ENCODE measurements at places on chromosomes 12 and 14. TPM values are rescaled to one million over a fixed set of nuclear protein-coding genes. Genes with fewer than 3 reads are reported as not detected.

ASCL1 gene
- not detected for total RNA-seq

OTUB2 gene
- total RNA-seq: 0.54 TPM

PAWR gene
- 40.9 TPM for total RNA-seq

NID2 gene
- 1.1 TPM for total RNA-seq

KRT78 gene
- not detected for total RNA-seq

CRACR2A gene
- total RNA-seq: 14.0 TPM

COCH gene
- 2.2 TPM for total RNA-seq

ADGRD1 gene
- 0.54 TPM for total RNA-seq

TMPRSS12 gene
- total RNA-seq: not detected

VWF gene
- total RNA-seq: 13.5 TPM

KLRC2 gene
- total RNA-seq: under 0.01 TPM

SERPINA3 gene
- not detected for total RNA-seq

FCF1 gene
- total RNA-seq: 13.7 TPM

ABHD12B gene
- 0.27 TPM for total RNA-seq

CCDC196 gene
- total RNA-seq: not detected

PLEKHD1 gene
- total RNA-seq: under 0.01 TPM

KRT74 gene
- not detected for total RNA-seq

KRT86 gene
- under 0.01 TPM for total RNA-seq

CPNE6 gene
- not detected for total RNA-seq

SLC7A7 gene
- 1.9 TPM for total RNA-seq

RASAL1 gene
- total RNA-seq: 0.27 TPM

Data from hematopoietic multipotent progenitor cell (in vitro differentiated cells).